ENCODE measurements at places on chromosomes 6 and 20.
A peak's percentile ranks its signal among the peaks of the same experiment; 100 is the strongest.

GRCh38 chr20:4569092-4569491, 152.6 kb upstream of the PRND start:
- DNase-seq, result no peak

DNA sequence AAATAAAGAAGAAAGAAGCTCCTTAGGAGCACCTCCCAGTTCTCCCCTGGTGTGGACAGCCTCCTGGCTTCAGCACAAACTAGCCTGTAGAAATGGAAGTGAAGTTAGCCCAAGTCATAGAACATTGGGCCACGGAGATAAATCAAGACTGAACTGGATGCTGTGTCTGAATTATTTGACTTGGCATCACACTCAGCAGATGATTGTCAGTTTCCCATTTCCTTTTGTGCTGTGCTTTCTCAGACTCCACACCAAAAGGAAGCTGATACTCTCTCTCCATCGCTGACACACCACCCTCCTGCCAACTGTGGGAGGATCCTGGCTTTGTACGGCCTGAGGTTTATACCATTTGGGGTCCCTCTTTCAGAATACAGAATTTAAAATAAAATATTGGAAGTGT, 209.8 kb downstream of the TFAP2A start:
- DNase-seq, result no peak

DNA sequence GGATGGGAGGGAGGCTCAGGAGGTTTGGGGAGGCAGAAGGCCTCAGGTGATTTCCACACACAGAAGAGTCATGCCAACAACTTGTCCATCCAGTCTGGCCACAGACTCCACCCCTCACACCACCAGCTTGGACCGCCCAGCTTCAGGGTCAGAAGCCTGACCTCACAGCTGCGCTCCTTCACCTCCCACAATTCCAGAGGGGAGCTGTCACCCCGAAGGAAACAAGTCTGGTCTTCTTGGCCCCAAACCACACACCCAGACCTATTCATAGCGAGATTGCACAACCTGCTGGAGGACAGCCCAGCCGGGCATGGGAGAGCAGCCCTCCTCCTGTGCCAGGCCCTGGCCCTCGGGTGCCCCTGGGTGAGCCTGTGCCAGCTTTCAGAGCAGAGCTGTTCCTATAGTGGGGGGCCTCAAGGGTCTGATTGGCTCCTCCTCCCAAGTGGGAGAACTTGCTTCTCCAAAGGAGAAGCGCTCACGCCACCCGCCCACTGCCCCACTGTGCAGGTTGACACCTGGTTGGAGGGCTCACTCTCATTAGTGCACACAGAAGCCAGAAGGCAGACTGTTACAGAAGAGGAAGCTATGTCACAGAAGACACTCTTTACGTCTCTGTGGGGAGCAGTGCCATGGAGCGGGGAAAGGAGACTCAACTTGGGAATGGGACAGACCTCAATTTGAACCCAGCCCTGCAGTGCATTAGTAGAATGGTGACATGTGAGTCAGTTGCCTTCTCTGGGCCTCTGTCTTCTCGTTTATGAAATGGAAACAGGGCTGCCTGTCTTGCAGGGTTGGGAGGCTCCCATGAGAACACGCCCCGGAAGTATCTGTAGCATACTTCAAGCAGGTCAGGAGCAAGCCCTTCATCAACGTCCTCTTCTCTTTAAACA, 128.8 kb downstream of the FOXO3 start:
- DNase-seq, result no peak

GRCh38 chr20:59207742-59208357, 44.2 kb downstream of the ZNF831 start:
- DNase-seq, result peak; percentile 68

- DNase-seq, result no peak
These were observed 63.0 kb downstream of the EZR start for GRCh38 chr6:158756126-158756525.

GRCh38 chr6:5079692-5080091, 5.4 kb upstream of the PPP1R3G start:
- DNase-seq, result no peak

DNA sequence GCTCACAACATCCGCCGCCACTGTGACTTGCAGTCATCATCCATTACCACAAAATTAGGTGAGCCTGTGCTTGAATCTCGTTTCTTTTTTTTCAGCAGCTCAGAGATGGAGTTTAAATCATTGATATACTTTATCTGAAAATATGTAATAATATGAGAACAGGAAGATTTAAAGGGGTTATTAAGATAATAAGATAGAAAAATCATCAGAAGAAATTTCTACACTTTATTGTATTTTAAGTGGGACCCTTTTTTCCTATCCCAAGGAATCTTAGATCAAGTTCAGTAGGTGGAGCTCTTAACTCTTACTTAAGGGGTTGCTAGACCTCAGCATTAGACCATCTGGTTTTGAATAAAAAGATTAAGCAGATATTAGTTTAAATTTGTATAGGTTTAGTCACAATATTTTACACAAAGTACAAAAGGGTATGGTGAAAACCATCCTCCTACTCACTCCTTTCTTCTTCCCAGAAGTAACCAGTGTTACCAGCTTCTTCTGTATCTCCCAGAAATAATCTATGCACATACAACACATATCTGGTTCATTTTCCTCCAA, 9.4 kb upstream of the NCOA7 start:
- no peak for DNase-seq

DNA sequence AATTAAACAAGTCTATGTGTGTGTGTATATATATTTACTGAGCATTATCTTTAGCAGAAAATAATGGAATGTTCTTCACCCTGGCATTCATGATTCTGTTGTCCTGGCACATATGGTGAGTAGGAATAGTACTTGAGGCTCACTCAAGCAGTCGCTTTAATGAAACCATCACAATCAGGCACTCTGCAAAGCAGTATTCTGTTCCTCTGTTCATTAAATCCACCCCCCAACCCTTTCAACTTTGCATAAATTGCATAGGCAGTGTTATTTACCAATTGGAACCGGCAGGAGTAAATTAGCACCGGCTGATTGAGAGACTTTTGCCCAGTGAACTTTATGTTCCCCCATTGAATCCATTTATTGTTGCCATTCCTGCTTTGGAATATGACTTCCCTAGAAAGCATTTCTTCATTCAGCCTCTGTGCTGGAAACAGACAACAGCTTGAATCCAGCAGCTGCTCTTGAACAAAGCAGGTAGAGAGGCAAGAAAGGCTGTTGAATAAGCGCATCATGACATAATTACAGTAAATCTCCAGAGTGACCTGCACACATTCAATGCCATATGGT, 268.0 kb upstream of the RNF217 start:
- DNase-seq, result no peak

- DNase-seq, result no peak
These were observed 88.4 kb downstream of the PXDC1 start for GRCh38 chr6:3663081-3663480.

All from iPS DF 6.9 (cell line).